ENCODE measurements at places on chromosomes 11 and 22.

- DNase-seq, result no peak
Measured at GRCh38 chr11:6526411-6527135, 29.5 kb downstream of the DNHD1 start.

DNA sequence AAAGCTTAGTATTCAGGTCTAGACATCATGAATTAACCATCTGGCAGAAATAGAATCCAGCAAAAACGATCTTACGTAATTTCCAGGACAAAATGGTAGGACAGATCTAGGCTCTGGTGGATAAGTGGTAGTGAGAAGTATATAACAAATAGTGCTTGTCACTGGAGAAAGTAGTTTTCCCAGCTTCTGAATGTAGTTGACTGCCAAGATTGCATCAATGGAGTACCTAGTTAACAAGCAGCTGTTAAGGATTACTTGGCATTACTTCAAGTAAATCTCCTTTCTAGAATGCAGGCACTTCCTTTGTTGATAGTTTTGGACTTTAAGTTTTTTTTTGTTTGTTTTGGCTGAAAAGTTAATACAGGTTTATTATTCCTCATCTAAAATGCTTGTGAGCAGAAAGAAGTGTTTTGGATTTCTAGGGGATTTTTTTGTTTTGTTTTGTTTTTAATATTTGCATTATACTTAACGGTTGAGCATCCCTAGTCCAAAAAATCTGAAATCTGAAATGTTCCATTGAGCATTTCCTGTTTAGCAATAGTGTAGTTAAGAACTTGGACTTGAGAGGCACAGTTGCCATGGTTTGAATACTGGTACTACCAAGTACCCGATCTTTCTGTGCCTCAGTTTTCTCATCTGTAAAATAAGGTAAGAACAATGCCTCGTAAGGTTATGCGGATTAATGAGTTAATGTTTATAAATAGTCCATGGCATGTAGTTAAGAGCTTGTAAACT, 20.3 kb downstream of the FAM118B start:
- no peak for DNase-seq

GRCh38 chr11:88521799-88522201, 184.3 kb upstream of the CTSC start:
- DNase-seq, result no peak

GRCh38 chr11:12269104-12269441, 108.3 kb upstream of the PARVA start:
- no peak for DNase-seq

DNA sequence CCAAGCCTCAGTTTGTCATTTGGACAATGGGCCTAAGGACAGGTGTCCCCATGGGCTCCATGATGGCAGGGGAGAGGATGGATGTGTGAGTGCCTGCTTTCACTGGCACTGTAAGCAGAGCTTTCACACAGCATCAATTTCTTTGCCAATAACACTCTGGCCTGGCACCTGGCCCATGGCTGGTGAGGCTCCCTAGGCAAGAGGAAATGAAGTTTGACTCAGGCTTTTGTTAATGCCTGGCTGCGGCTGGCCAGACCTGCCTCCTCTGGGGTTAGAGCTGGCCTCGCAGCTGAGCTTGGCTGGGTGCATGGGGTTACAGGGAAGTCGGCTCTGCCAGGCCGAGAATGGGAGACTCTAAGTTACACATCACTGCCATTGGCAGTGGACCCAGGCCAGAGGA, 30.0 kb upstream of the SEZ6L start:
- DNase-seq, result no peak

DNA sequence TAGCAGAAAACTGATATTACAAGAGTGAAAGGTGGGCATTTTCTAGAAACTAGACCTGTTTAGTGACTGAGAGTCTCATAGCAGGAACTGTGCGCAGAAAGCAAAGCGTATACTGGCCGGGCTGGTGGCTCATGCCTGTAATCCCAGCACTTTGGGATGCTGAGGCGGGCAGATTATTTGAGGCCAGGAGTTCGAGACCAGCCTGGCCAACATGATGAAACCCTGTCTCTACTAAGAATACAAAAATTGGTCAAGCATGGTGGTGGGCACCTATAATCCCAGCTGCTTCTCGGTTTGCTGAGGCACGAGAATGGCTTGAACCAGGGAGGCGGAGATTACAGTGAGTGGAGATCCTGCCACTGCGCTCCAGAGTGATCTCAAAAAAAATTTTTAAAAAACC, 1.8 kb upstream of the NUP98 start:
- DNase-seq, result no peak

DNA sequence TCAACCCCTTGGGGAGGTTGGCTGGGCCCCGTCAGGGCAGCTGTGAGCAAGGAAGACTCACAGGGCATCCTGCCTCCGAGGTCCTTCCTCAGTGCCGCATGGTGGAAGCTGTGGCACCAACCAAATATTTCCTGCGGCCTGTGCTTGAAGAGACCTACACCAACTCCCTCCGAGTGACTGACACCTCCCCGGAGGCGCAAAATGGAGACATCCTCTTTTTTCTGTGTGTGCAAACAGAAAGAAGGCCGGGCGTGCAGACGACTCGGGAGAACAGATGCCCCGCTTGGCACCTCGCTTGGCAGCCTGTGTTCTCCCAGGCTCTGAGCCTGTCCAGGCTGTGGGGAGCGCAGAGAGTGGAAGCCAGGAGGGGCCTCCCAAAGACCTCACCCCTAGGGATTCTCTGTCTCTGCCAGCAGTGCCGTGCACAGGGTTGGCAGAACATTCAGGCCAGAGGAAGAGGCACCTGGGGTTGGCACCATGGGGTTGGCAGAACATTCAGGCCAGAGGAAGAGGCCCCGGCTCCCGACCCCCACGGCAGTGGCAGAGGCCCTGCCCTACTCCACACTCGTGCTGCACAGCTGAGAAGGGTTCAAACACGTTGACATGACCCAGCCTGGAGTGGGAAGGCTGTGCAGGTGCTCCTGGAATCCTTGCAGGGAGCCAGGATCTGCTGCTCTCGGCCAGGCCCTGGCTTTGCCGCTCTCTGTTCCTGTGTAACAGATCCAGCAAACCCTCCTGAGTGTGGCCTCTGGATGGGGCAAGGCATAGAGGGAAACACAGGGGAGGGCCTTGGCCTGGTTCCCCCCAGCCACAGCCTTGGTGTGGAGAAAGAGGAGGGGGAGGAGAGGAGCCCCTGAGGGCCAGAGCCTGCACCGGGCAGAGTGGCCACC, 805.5 kb downstream of the BRD1 start:
- no peak for DNase-seq

All from stimulated activated CD8-positive, alpha-beta memory T cell treated with anti-CD3 and anti-CD28 coated beads, Interleukin-15, amount 100 ng/mL, for 48 hours (primary cell).